Common myeloid progenitor, CD34-positive (primary cell): ENCODE measurements at places on chromosomes 5 and 9.
A peak's percentile ranks its signal among the peaks of the same experiment; 100 is the strongest.

DNA sequence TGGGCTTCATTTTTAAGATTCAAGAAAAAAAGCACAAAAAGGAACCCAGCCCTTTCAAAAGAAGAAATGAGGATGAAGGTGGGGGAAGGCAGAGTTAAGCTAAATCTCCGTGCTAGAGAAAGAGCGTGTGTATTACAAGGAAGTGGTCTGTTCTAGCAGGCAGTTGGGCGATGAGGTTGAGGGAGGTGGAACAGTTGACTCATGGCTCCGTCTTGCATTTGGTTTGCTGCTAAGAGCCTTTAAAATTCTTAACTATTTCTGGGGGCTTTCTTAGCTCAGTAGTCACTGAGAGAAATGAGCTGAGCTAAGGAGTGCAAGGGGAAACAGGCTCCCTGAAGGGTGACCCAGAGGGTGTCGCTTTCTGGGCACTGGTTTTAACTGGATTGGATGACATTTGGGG, 117.4 kb downstream of the GCNT1 start:
- DNase-seq, result peak; percentile 91

GRCh38 chr5:57316798-57317327, 143.0 kb downstream of the GPBP1 start:
- no peak for DNase-seq

DNA sequence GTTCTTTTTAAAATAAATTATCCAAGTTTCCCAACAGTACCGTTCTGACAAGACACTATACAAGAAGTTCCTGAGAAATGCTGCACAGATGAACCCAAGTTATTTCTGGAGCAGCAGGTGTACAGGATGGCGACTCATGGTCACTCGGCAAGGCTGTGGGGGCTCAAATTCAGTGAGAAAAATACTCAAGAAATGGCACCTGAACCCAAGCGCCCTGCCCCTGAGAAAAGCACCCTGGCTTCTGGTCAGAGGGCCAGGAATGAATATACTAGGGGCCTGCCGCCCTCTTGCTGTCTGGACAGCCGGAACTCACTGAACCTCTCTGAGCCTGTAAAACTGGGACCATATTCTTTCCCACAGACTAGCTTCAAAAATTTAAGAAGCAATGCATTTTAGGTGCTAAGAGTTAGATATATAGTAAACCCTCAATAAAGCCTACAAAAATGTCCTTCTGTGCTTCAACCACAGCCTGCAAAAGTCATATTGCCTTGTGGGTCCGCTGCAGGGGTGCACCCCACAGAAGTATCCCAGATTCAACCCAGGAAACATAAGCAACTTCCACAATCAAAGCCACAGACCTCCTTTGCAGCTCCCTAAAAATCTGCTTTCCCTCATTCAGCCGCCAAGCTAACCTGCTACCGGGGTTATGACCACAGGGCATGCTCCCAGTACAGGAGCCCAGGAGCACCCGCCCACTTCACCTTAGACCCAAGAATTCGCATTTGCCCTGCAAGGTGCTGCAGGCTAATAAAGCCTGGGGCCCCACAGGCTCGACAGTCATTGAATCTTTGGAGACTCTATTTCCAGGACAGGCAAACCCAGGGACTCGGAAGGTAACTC, 1.4 kb downstream of the RAPGEF1 start:
- DNase-seq, result no peak

GRCh38 chr5:100505984-100506670, 29.0 kb upstream of the FAM174A start:
- DNase-seq, result no peak

- no peak for DNase-seq
Measured at GRCh38 chr9:108083160-108083750, 593.7 kb upstream of the KLF4 start.

DNA sequence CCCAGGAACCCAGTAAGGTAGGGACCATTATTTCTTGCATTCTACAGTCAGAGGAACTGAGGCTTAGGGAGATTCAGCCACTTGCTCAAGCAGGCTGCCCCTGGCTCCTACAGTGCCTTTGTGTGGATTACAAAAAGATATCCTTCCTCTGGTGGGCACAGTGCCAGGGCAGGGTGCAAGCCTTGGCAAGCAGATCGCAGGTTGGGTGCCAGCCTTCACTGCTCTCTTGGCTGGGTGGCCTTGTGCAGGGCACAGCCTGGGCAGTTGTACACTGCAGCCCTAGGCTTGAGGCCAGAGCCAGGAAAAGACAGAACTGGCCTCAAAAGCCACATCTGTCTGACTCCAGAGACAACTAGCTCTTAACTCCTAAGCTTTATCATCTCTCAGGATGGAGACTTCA, 15.0 kb downstream of the DOCK2 start:
- no peak for DNase-seq

DNA sequence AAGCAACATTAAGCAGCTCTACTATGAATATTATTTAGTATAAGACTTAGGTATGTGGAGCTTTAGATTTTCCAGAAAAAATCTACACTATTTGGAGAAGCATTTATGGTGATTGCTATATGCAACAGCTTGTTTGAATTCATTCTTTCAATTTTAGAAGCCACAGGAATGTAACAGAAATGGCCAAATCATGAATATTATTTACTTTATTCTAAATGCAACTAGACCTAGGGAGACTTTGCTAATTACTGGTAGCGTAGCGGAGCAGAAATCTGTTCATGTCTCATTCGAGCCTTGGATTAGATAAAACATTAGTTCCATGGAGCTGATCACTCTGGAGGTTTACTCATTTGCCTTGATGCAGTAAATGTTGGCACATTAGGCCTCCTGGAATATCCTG, 290.2 kb downstream of the ZNF608 start:
- no peak for DNase-seq

GRCh38 chr9:69188975-69189374, 14.9 kb downstream of the TJP2 start:
- DNase-seq, result no peak

DNA sequence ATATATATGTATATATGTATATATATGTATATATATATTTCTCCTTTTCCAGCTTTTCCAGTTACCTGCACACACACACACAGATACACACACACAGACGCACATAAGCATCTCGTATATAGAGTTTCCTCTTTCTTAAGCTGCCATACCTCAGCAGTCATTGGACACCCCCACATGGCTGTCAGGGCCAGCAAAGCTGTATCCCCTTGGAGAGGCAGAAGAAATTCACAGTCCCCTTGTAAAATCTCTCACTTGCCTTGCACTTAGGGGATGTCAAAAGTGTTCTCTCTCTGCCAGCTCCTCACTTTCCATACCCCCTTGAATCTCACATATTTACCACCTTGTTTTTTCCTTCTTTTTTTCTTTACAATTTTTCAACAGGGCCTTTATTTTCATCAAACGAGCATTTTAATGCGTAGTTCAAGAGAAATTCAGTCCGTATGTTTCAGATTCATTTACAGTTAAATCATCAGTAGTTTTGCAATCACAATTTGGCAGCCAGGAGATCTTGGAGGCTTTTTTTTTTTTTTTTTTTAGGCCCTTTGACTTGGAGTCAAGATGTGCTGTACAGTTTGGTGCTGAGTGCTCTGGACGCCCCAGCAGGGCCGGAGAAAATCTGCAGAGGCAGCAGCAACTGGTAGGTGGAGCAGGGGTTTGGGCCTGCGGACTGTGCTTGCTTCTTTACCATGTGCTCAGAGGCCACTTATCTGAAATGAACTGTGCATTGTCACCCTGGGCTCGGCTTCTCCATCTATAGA, 244.9 kb upstream of the KLF4 start:
- DNase-seq, result no peak

GRCh38 chr9:96006296-96006879, 130.9 kb downstream of the ERCC6L2 start:
- no peak for DNase-seq

DNA sequence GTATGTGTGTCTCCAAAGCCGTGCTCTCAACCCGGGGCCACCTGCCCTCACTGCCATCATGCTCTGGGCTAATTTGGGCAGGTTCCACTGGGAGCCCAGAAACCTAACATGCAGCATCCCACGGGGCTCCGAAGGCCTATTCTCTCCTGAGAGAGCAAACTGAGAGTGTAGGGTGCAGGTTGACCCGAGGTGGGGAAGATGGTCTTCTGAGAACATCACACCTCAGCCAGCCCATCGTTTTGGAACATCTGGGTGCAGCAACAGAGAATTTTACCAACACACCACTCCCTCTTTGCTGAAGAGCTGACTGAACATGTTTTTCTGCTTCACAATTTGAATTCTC, 294.6 kb upstream of the TUT7 start:
- DNase-seq, result no peak

GRCh38 chr5:125390326-125390725, 643.9 kb upstream of the ZNF608 start:
- DNase-seq, result peak; percentile 59

GRCh38 chr5:152546493-152546892, 141.4 kb upstream of the NMUR2 start:
- DNase-seq, result no peak

- DNase-seq, result no peak
Measured at GRCh38 chr5:38433160-38433861, 123.1 kb downstream of the LIFR start.

DNA sequence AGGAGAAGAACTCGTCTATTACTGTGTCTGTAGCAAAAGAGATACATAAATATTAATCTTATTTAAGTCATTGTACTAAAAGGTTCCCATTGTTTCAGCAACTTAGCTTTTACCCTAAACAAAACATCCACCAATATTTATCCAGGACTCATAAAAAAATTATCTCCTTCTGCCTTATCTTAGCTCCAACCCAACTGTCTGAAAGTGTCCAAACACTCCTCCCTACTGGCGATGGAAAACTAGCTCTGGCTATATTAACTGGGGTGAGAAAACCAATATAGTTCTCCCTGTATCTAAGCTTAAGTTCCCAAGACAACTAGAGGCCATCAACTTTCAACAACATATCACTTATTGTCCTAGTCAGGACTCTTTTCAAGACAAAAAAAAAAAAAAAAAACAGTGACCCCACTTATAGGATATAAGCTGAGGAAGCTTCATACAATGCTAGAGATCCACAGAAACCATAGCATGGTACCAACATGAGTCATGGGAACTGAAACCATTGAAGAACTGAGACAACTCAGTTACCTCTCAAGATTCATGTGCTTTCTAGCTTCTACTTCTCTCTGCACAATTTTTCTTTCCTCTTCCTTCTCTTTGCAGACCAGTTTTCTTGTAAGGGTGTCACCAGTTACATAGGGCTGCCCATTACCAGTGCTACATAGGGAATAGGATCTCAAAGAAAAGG, 150.7 kb upstream of the RASA1 start:
- no peak for DNase-seq

DNA sequence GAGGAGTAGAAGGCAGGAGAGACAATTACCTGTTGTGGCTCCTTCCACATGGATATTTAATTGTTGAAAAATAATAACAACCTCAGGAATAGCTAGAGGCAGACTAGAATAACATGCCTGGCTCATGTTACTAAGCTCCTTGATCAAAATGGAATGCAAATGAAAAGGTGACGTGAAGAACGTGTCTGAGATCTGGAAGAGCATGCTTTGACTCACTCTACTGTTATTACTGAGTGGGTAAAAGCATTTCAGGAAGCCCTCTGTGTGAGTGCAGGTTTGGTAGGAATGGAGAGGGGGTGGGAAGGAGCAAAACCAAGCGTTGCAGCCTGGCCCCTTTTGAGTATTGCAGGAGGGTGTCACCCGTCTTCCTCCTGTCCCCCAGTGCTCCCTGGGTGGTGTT, 84.8 kb downstream of the EQTN start:
- DNase-seq, result no peak

DNA sequence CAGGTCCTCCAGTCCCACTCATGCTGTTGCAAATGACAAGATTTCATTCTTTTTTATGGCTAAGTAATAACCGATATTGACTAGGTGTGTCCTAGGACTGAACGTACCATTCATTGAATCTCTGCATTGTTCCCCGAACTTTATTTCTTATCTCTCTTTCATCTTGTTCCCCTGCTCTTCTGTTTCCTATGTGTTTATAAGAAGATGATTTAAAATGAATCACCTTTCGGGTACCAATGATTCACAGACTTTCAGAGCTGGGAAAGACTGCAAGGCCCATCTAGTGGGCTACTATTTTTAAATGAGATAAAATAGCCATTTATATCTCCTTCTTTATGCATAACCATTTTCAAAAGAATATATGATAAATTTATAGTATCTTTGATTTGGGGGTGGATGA, 133.0 kb downstream of the CDH18 start:
- DNase-seq, result no peak

DNA sequence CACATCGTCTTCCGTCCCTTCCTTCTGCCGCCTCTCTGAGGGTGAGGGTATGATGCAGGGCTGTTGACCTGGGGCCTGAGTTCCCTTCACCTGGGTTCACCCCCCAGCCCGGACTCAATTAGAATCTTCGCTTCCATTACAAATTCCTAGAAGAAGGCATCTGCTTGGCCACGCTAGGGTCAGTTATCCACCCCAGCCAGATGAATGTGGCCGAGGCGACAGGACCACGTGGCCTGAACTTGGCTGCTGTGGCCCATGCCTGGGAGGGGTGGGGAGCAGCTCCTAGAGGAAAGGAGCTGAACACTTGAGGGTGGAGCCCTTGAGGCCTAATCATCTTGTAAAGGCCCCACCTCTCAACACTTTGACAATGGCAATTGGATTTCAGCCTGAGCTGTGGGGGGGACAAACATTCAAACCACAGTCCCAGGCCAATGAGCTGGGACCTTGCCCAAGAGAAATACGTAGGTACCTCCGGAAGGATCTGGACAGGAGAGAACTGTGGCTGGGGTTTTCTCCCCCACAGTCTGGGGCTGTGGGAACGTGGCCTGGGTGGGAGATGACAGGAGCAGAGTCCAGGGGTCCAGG, 90.6 kb upstream of the ADAMTS2 start:
- DNase-seq, result no peak

- DNase-seq, result peak; percentile 95
Measured at GRCh38 chr5:138352071-138352721, at the start of gene KDM3B. TSS of gene KDM3B (plus strand) at chr5:138352685. CDS start at chr5:138352796, 111 bp downstream.

DNA sequence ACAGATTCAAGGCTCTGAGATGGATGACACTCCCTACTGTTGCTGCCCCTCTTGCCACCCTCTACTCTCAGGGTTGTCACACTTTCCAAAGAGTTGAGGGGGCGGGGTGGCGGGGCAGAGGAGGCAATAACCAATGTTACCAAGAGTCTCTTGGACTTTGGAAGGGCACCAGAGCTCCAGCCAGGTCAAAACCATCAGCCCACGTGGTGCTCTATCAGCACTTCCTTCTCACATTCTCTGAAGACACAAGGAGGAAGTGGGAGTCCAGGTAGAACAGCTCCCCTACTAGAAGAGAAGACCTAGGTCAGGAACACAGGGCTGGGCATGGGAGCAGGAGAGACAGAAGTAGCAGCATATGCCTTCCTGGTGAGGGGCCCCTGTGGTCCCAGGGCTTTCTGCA, 33.0 kb upstream of the PIK3R1 start:
- DNase-seq, result no peak

DNA sequence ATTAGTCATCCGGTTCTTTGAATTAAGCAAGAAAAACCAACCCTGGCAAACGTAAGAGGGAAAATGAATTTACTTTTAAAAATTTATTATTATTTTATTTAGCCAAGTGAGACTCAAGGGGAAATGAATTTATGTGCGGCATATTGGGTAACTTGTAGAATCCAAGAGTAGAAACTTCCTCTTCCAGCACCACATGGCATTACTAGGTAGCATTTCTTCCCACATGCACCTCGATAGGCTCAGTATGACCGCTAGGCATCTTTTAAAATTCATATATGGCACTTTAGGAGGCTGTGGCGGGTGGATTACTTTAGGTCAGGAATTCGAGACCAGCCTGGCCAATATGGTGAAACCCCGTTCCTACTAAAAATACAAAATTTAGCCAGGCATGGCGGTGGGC, 17.6 kb upstream of the MYO10 start:
- DNase-seq, result no peak

- DNase-seq, result no peak
Measured at GRCh38 chr9:106653213-106653612, 209.8 kb upstream of the ZNF462 start.
